ENCODE measurements at places on chromosomes 3 and 15. TPM values are rescaled to one million over a fixed set of nuclear protein-coding genes. Genes with fewer than 3 reads are reported as not detected.
A peak's percentile ranks its signal among the peaks of the same experiment; 100 is the strongest.

DNA sequence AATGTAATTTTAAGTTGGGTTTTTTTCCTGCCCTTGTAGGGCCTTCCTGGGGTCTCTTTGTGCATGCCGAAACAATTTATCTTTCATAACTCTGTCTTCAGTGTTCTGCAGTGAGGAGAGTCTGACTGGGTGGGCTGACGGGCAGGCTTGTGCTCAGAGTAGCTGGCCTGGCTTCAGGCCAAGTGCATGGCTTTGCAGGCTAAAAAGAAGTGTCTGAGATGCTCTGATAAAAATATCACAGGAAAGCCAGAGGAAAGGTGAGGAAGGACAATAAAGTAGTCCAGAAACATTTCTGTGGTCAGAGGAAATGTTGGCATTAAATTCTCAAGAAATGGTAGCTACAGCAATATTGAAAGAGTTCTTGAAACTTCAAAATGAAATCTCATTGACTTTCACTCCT is 25.5 kb downstream of the ST3GAL6 start:
- peaks cover 37% of the 10 kb centered on the region for H3K4me1 ChIP-seq
- H3K27me3 ChIP-seq: no peaks in the 10 kb centered on the region

The DUOXA2 gene
- total RNA-seq: not detected

- no peaks in the 10 kb centered on the region for H3K27me3 ChIP-seq
- no peak overlapping the region for H3K27ac ChIP-seq
- no peak overlapping the region for H3K4me3 ChIP-seq
- H3K4me1 ChIP-seq: no peaks in the 10 kb centered on the region
- DNase-seq: no peak
Measured at GRCh38 chr3:79555655-79556054, 212.1 kb downstream of the ROBO1 start.

GRCh38 chr3:141930801-141931200 is 54.4 kb downstream of the ATP1B3 start:
- H3K36me3 ChIP-seq: peaks cover 12% of the 10 kb centered on the region
- H3K4me1 ChIP-seq: no peaks in the 10 kb centered on the region
- H3K4me3 ChIP-seq: no peak overlapping the region
- H3K27ac ChIP-seq: no peak overlapping the region
- H3K27me3 ChIP-seq: no peaks in the 10 kb centered on the region
- no peak for DNase-seq

DNA sequence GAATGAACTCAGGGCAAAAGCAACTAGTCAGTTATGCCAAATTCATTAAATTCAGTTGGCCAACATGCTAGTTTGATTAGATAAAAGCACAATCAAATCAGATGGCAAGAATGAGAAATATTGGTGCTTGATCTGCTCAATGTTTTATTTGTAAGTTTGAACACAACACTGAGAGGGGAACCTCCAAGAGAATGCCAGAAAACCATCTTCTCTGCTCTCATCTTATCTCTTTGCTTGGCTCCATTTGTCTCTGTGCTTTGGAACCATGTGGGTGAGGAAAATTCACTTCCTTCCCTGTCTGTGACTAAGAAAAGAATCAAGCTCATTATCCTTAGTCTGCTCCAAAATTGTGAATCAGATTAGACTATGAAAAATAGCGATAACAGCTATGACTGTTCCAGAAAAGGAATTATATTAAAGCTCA is 43.6 kb upstream of the DCBLD2 start:
- H3K4me1 ChIP-seq: peaks cover 15% of the 10 kb centered on the region
- no peak overlapping the region for H3K4me3 ChIP-seq
- H3K27ac ChIP-seq: peak overlapping the region; percentile 16

GRCh38 chr3:139762302-139762701 is 84.5 kb upstream of the NMNAT3 start:
- no peak overlapping the region for H3K27ac ChIP-seq
- H3K27me3 ChIP-seq: peaks cover 6% of the 10 kb centered on the region
- no peak for DNase-seq
- no peak overlapping the region for H3K4me3 ChIP-seq
- H3K36me3 ChIP-seq: no peaks in the 10 kb centered on the region

DNA sequence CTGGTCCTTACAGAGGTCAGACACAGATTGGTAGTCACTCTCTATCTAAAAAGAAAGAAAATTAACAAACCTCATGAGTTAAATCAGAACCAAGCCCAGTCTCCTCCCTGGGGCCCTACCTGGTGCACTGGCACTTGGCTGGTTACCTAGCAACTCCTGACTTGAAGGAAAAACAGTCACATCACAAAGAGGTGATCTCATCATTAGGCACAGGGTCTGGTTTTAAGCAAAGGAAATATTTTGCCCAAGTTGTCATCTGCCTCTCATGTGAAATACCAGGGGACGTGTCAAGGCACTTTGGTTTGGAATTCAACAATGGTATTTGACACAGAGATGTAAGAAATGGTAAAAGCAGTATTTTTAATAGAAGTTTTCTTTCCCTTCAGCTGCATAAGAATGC is 47.7 kb upstream of the FMN1 start:
- peak overlapping the region; percentile 83 for H3K27ac ChIP-seq
- H3K4me3 ChIP-seq: no peak overlapping the region
- DNase-seq: peak; percentile 79
- peaks cover 26% of the 10 kb centered on the region for H3K4me1 ChIP-seq
- peaks cover 6% of the 10 kb centered on the region for H3K27me3 ChIP-seq

DNA sequence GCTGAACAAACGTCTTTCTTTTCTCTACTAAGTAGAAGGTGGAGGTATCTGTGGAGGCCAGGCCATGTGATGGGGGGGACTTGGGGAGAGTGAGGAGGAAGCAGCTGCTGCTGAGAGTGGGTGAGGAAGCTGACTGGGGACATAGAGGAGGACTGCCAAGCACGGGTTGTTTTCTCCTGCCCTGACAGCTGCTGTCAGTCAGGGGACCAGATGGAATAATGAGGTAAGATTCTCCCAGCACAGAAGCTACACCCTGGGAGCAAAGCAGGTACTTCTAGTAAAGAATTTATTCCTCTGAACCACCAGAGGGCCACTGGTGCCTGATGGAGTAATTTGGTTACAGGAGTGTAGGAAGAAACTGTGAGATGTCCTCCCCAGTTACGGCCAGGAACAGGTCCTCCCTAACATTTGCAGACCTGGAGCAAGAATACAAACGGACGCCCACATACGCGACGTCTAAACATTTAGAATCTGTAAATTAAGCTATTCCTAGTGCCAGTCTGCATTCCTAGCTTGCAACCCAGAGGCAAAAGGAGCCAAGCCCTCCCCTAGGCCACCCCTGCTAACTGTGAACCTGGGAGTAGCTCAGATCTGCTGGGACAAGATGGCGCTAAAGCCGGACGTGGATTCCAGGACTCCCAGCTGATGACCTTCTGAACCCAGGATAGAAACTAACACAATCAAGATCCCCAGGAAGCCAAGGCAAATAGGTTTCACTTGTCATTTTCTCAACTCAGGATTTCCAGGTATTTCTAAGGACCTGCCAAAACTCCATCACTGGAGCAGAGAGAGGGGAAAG is 14.8 kb downstream of the CRYGS start:
- H3K4me3 ChIP-seq: no peak overlapping the region
- peaks cover 4% of the 10 kb centered on the region for H3K27me3 ChIP-seq
- H3K27ac ChIP-seq: no peak overlapping the region
- DNase-seq: no peak

DNA sequence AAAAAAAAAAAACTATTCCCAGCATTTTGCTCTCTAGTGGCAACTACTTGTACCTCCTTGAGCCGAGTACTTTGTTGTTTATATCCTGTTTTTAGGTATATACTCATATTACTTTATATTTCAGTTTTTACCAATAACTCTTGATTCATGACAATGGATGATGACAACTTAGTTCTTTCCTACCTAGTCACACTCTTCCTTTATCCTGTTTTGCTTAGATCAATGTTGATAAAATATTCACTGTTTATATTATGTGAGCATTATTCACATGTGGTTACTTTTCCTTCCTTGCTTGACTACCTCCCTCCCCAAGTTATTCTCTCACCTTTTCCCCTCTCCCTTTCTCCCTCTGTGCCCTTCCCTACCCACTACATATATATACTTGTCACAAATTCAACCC is 53.7 kb downstream of the NKIRAS1 start:
- no peak for DNase-seq
- H3K4me1 ChIP-seq: peaks cover 18% of the 10 kb centered on the region
- H3K27ac ChIP-seq: no peak overlapping the region
- H3K36me3 ChIP-seq: no peaks in the 10 kb centered on the region

DNA sequence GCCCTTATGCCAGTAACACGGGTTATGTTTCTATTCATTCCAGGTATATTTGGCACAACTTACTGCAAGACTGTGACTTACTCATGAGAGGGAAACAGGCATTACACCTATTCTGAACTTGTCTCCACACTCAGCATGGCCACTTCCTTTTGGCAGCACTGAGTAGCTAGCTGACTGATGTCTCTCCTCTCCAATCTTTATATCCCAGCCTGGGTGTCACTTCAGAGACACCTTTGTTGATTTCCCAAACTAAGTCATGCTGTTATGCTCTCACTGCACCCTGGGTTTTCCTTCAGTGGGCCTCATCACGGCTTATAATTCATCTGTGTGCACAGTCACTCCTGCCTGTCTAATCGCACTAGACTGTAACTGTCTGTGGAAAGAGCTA is 114.8 kb downstream of the MYLK start:
- no peaks in the 10 kb centered on the region for H3K27me3 ChIP-seq
- H3K36me3 ChIP-seq: peaks cover 10% of the 10 kb centered on the region
- no peak overlapping the region for H3K4me3 ChIP-seq
- peaks cover 38% of the 10 kb centered on the region for H3K4me1 ChIP-seq
- DNase-seq: no peak

The SGO1 gene
- 0.88 TPM for total RNA-seq

The GABRA5 gene
- not detected for total RNA-seq

- H3K36me3 ChIP-seq: no peaks in the 10 kb centered on the region
- peaks cover 39% of the 10 kb centered on the region for H3K27me3 ChIP-seq
- H3K27ac ChIP-seq: no peak overlapping the region
- no peak for DNase-seq
- no peaks in the 10 kb centered on the region for H3K4me1 ChIP-seq
- no peak overlapping the region for H3K4me3 ChIP-seq
Measured at GRCh38 chr3:194758716-194759115, 73.0 kb downstream of the FAM43A start.

The C3orf20 gene
- under 0.01 TPM for total RNA-seq

DNA sequence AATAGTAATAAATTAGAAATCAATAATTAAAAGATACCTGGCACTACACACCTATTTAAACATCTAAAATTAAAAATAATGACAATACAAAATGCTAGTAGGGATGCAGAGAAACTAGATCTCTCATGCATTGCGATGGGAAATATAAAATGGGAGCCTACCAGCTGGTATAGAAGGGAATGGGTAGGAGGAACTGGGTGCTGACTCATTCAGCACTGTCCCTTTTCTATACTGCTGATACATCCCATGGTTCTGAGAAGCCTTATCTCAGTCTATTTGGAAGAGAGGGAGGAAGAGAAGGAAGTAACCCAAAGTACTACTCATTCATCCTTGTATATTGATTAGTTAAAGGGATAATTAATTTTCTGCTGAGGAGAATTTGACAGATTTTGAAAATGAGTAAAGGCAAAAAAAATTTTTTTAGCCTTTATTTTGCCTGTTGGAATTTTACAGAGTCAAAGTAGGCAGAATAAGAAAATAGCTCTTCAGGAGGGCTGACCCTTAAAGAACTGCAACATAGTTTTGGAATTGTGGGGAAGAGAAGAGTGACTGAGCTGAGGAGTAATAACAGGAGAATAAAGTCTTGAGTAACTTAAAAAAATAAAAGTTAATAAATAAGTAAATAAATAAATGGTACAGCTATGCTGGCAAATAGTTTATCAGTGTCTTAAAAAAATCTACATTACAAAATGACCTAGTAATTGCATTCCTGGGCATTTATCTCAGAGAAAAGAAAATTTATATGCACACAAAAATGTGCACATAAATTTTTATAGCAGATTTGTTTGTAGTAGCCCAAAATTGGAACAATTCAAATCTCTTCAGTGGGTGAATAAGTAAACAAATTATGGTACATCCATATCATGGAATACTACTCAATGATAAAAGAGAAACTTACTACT is 15.3 kb upstream of the BHLHE40 start:
- H3K27ac ChIP-seq: no peak overlapping the region
- DNase-seq: no peak
- no peaks in the 10 kb centered on the region for H3K36me3 ChIP-seq
- no peaks in the 10 kb centered on the region for H3K27me3 ChIP-seq
- H3K4me1 ChIP-seq: no peaks in the 10 kb centered on the region
- no peak overlapping the region for H3K4me3 ChIP-seq

DNA sequence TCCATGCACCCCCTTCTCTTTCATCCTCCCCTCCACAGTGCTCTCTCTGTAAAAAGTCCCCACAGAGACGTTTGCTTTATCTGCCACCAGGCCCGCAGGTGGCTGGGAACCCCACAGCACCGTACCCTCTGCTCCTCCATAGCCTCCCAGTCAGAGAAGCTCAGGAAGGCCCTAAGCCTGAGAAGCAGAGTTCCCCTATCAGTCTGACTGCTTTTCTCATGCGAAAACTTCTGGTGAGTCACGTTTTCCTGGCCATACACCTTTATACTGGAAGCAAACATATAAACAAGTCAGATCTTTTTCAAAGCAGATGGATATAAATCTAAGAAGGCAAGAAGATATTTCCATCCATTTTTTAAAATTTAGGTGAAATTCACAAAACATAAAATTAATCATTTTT is 51.5 kb upstream of the MEF2A start:
- H3K27ac ChIP-seq: no peak overlapping the region
- H3K27me3 ChIP-seq: no peaks in the 10 kb centered on the region
- DNase-seq: no peak

The FOXB1 gene
- not detected for total RNA-seq

The AGBL1 gene
- not detected for total RNA-seq

The GPR149 gene
- not detected for total RNA-seq

DNA sequence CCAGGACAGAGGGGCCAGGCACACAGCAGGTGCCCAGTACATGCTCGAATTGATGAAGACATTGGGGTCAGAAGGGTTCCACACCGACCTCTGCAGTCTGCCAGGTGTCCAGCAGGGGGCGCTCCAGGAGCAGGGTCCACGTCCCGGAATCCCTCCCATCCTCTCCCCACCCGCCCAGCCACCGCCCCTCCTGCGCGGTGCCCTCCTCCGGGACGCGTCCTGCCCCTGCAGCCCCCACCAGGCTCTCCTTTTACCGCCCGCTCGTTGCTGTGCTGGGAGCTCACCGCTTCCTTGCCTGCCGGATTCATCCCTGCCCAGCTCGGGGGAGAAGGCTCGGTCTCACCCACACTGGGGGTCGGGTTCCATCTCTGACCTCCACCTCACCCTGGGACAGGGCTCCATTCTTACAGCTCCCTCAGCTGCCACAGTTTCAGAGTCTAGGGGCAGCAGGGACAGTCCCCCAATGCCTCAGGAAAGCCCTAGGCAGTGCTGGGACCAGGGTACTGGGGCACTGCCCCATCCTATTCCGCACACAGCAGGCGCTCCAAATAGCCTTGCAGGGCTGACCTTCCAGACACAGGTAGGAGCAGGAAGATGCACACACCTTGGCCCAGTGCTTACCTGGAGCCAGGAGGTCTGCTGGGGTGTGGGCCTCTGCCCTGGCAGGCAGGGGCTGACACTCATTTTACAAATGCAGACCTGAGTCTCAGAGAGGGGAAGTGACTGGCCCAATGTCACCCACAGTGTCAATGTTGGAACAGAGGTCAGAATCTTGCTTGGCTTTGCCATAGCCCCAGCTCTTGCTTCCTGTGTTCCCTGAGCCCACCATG is 31.0 kb downstream of the GRIP2 start:
- no peaks in the 10 kb centered on the region for H3K36me3 ChIP-seq
- H3K4me1 ChIP-seq: no peaks in the 10 kb centered on the region
- peak; percentile 98 for DNase-seq
- H3K4me3 ChIP-seq: no peak overlapping the region
- no peaks in the 10 kb centered on the region for H3K27me3 ChIP-seq

- no peak overlapping the region for H3K27ac ChIP-seq
- no peak overlapping the region for H3K4me3 ChIP-seq
- H3K36me3 ChIP-seq: peaks cover 4% of the 10 kb centered on the region
- H3K27me3 ChIP-seq: no peaks in the 10 kb centered on the region
Measured at GRCh38 chr3:128736601-128737000, 10.6 kb downstream of the RAB7A start.
